ENCODE measurements at places on chromosomes 16 and 17. TPM values are rescaled to one million over a fixed set of nuclear protein-coding genes. Genes with fewer than 3 reads are reported as not detected.

Gene GGA3
- 14.9 TPM for total RNA-seq

Gene GCGR
- total RNA-seq = not detected

Gene PMP22
- total RNA-seq = 20.8 TPM

DNA sequence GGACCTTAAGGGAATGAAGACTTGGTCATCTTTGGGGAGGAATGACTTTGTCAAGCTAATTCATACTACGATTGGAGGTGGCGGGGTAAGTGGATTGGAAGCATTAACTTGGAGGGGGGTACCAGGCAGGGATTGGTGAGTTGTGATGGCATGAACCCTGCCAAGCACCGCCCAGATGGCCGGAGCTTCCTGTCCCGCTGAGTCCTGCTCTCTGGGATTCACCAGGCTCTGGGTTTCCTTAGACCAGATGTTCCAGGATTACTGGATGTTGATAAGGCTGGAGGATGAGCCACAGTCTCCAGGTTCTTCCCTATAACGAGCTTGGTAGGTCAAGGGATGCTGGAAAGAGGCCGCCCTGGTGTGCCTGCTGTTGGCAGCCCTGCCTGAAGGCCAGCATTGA, 154.9 kb downstream of the SDK2 start:
- no peak for DNase-seq

Data from HT1080 (cell line).